ENCODE measurements at places on chromosomes 16 and 17.

GRCh38 chr17:66714046-66715023 lies 120.6 kb upstream of the CACNG5 start:
- DNase-seq: no peak

DNA sequence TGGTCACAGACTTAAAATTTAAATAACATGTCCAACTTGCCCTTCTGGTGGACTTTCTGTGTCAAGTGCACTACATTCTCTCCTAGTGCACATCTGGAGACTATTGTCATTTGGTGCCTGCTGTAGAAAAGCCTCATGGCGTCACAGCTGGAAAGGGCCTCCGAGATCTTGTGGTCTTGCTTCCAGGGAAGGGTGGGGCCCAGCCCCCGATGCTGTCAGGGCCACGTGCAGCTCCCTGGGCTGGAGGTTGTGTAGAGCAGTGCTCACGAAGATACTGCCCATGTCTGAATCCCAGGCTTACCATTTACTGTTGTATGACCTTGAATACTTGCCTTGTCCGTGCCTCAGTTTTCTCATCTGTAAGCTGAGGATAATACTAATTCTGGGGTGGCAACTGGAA lies 6.8 kb upstream of the MPRIP start:
- DNase-seq: no peak

DNA sequence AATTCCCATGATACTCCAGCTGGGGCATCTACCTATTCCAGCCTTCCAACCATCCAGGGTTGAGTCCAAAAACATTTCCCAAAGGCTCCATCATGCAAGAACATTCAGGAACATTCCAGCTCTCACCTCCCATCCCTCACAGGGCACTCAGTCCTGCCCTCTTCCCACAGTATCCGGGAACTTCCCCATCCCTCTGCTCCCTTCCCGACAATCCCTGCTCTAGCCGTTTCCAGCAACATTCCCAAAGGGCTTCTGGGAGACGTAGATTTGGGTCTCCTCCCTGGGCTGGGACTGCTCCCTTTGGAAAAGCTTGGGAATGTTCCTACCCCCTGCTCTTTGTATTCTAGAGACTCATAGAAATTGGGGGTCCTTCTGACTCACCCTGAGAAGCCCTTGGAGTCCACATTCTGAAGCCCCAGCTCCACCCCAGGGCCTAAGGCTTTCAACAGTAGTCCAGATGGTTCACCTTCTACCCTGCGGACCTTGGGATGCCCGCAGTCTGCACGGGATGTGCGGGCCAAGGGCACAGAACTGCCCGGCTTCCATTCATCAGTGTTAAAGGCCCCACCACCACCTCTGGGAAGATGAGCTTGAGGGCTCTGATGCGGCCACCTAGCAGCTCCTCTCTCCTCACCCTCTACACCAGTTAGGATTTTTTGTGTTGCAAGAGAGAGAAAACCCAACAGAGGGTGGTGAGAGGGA lies 25.4 kb downstream of the NGFR start:
- no peak for DNase-seq

GRCh38 chr17:31598921-31599571 lies 207.6 kb downstream of the RAB11FIP4 start:
- DNase-seq: no peak

GRCh38 chr17:21278450-21279197 lies 5.9 kb upstream of the MAP2K3 start:
- no peak for DNase-seq

DNA sequence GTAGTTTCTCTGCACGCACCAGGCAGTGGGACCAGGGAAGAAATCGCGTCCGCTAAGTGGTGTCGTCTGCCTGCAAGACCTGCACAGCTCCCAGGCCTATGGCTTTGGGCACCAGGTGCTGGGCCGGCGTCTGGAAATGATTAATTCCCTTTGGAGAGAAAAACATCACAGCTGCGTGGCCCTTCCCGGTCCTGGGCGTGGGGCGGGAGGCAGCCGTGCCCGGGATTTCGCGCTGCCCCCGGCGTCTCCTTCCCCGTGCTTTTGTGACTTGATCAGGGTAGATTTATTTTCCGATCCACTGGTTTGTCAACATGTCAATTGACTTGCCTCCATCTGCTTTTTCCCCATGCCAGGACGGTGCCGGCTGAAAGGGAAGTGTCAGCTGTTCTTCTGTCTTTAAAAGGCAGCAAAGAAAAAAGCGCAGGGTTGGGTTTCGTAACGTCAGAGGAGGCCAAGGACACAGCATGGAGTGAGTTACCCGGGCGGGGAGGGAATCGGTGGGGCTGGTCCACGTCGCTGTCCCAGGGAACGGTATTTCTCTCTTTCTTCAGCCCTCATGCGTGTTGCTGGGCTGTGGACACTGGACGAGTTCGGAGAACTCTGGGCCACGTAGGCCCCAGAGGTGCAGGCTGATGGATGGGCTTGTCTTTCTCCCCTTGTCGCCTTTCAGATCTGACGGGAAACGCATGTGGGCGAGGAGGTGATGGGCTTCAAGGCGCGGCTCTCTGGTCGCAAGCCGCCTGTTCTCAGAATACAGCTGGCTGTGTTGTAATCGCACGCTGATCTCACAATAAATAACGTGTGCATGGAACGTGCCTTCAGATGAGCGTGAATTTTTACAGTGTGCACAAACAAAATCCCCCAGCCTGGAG lies 188.1 kb upstream of the ZNF469 start:
- DNase-seq: no peak

GRCh38 chr17:80415626-80416137 lies 715 bp downstream of the ENDOV start:
- no peak for DNase-seq

GRCh38 chr17:77726549-77727006 lies 231.9 kb upstream of the TNRC6C start:
- DNase-seq: no peak

GRCh38 chr16:17512636-17513220 lies 42.0 kb upstream of the XYLT1 start:
- no peak for DNase-seq

- DNase-seq: no peak
These were observed 14.8 kb upstream of the C17orf113 start for GRCh38 chr17:42065201-42065600.

DNA sequence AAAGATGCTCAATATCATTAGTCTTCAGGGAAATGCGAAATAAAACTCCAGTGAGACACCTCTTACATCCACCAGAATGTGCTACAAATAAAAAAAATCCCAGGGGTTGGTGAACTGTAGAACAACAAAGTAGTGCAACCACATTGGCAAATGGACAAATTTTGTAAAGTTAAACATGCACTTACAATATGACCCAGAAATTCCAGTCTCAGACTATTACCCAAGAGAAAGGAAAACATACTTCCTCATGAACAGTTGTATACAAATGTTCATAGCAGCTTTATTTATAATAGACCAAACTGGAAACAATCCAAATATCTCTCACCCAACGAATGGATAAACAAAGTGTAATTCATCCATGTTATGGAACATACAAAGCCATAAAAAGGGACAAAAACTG lies 239.5 kb downstream of the ABCC12 start:
- no peak for DNase-seq

- DNase-seq: no peak
These were observed 25.2 kb downstream of the B4GALNT2 start for GRCh38 chr17:49157784-49158183.

- no peak for DNase-seq
These were observed 6.0 kb upstream of the ATP1B2 start for GRCh38 chr17:7644775-7645174.

- DNase-seq: no peak
These were observed 732 bp downstream of the TNRC6A start for GRCh38 chr16:24729951-24730815.

DNA sequence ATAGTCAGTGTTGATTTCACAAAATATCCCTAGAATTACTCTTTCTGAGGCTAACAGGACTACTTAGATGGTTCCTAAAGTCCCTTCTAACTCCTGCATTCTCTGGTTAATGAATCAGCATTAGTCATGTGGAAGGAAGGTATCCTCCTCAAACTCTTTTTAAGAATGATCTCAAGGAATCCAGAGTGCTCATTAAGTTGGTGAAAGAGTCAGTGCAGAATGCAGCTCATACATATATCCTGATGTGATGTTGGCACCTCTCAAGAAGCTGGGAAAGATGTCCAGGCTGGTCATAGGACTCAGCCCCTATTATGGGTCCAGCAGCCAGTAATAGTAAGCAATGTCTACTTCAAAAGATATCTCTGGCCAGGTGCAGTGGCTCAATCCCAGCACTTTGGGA lies 65.5 kb downstream of the PIGL start:
- no peak for DNase-seq

DNA sequence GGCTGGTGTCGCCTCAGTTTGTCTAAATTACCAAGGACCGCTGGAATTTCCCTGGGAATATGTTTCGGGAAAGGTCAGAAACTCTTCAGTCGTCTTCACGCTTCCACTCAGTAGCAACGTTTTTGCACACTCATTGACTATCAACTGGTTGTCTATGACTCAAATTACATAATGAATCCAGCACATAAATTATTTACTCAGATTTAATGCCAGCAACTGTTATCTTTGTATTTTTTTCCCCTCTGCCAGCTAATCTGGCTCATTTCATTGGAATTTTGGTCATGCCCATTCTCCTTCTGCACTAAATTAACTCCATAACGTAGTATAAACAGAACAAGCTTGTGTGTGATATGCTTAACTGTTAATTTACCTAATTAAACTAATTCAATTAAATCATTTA lies 372.7 kb upstream of the ZFHX3 start:
- no peak for DNase-seq

DNA sequence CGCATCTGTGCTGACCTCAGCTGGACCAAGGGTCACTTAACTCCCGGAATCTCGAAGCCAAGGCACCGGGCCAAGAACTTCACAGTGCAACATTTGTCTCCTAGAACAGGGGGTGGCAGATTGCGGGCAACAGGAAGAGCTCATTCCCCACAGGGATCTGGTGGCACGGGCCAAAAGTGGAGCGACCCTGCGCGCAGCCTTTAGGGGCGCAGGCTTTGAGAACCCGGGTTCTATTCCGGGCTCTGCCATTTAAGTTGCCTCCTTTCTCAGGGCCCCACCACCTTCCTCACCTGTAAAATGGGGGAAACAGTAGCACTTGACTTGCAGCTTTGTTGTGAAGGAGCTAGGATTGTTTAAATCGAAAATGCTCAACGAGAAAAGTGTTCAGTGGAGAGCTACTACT lies 651 bp downstream of the SHMT1 start:
- no peak for DNase-seq

GRCh38 chr17:63956296-63956920 lies 16.3 kb downstream of the SCN4A start:
- DNase-seq: no peak

DNA sequence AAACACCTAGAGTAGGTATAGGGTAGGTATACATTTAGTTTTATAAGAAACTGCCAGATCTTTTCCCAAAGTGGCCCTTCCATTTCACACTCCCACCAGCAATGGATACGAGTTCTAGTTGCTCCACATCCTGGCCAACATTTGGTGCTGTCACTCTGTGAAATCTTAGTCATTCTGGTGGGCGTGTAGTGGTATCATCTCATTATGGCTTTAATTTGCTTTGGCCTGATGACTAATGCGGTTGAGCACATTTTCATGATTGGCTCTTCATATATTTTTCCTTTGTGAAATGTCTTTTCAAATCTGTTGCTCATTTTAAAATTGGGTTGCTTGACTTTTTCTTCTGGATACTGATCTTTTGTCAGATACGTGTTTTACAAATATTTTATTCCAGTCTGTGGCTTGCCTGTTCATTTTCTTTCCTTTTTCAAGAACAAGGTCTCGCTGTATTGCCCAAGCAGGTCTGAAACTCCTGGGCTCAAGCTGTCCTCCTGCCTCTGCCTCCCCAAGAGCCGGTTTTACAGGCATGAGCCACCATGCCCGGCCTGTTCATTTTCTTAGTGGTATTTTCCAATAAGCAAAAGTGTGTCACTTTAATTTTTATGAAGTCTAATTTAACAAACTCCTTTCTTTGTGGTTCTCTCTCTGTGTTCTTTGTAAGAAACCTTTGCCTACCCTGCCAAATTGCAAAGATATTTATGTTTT lies 192.4 kb downstream of the SEC14L1 start:
- DNase-seq: no peak

- DNase-seq: no peak
These were observed 613 bp downstream of the B9D1 start for GRCh38 chr17:19361944-19362276.

GRCh38 chr16:66446737-66447136 lies 19.6 kb downstream of the BEAN1 start:
- DNase-seq: no peak

- DNase-seq: no peak
These were observed 22.1 kb upstream of the B4GALNT2 start for GRCh38 chr17:49110509-49110908.

DNA sequence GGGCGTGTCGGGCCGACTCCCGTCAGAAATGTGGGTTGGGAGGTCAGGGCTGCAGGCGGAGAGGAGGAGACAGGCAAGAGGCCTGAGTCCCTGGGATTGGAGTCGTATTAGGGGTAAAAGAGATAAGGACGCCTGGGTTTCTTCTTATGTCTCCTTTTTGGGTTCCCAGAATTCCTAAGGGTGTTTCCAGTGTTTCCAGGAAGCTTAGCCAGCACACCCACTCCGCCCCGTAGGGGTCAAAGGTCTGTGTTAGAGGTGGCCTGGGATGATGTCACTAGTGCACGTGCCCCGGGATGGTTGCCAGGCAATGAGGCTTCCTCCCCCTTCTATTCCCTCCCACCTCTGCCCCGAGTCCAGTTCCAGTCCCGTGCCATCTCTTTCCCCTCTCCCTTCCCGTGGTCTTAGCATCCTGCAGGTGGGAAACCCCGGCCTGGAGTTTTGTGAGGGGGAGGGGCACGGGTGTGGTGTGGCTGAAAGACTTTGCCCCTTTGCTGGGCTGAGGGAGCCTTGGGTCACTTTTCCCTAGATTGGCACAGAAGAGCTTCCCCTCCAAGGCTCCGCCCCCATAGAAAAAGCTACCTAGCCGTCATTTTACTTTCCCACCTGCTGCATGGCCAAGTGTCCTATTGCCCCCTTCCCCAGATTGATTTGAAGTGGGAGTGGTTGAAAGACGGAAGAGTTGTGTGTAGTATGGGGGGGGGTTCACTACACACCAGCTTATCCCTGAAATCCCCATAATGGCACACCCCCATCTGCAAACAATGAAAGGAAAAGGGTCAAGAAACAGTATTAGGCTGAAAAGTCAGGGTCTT lies 2.8 kb downstream of the KDM6B start:
- no peak for DNase-seq

GRCh38 chr16:66399930-66400329 lies 27.2 kb upstream of the BEAN1 start:
- no peak for DNase-seq

- no peak for DNase-seq
These were observed 6.2 kb upstream of the ELAC2 start for GRCh38 chr17:13024016-13024415.

- no peak for DNase-seq
These were observed 16.2 kb downstream of the CA4 start for GRCh38 chr17:60165971-60166370.

GRCh38 chr17:16419929-16420271 lies 4.5 kb downstream of the TRPV2 start:
- DNase-seq: no peak

DNA sequence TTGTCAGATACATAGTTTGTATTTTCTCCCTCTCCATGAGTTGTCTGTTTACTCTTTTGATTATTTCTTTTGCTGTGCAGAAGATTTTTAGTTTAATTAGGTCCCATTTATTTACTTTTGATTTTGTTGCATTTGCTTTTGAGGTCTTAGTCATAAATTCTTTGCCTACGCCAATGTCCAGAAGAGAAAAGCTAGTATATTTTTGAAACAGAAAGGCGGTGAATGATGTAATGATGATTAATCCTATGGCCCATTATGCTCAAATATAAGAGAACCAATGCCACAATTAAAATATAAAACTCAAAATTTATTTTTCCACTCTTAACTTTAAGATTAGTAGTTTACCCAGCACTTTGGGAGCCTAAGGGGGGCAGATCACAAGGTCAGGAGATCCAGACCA lies 59.8 kb upstream of the SMIM36 start:
- DNase-seq: no peak

Measured in stimulated activated CD8-positive, alpha-beta memory T cell treated with anti-CD3 and anti-CD28 coated beads, Interleukin-7, amount 100 ng/mL, for 1 hour (primary cell).